ENCODE measurements at places on chromosomes 13 and 19.

GRCh38 chr13:42396501-42396900 is 124.5 kb downstream of the AKAP11 start:
- peak; percentile 36 for ATAC-seq

GRCh38 chr19:54614726-54615125 is 15.6 kb upstream of the LILRB1 start:
- ATAC-seq, result no peak

- ATAC-seq, result no peak
Observed at GRCh38 chr13:110425444-110425780, 118.3 kb downstream of the COL4A2 start.

- ATAC-seq, result no peak
Observed at GRCh38 chr13:51726446-51727193, 77.3 kb downstream of the DHRS12 start.

DNA sequence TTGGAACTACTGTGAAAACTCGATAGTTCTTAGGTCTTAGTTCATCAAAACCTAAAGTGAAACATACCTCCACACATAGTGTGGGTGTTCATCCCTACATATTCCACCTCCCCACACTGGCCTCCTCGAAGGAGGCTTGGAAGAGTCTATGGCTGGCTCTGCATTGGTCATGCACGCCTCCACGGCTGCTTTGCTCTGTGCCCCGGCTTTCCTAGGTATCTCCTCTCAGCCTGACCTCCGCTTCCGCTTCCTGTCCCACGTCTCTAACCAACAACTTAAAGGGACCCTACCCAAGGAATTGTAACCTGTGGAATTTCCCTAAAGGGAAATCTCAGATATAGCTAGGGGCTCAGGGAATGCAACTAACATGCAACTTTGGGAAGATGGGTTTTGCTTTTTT is 79.7 kb upstream of the MBNL2 start:
- no peak for ATAC-seq

DNA sequence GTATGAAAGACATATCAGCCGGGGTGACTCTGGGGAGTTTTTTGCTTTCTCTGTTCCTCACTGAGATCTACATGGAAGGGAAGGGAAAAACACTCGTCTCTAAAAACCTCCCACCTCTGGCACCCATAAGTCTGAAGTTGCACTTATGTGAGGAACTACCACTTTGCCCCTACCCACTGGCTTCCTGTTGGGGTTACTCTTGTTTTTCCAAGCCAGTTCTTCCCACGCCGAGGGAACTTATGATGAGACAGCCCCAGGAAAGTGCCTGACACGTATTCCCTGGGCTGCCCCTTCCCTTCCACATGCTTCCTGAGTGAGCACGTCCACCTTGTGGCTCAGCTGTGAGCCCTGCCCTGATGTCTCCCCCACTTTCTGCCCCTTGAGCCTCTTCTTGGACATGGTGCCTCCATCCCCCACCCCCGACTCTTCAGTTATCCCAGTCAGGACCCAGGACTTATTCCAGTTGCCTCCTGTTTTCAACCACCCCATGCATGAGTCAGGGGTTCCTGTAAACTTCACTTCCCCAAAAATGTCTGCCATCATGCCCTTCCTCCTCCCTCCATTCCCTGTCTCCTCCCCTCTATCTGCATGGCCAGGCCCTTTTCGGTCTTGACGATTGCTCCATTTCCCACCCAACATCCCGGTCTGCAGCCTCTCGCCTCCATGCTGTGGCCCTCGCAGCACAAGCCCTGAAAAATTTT is 5.1 kb upstream of the SIGLEC7 start:
- ATAC-seq, result no peak

DNA sequence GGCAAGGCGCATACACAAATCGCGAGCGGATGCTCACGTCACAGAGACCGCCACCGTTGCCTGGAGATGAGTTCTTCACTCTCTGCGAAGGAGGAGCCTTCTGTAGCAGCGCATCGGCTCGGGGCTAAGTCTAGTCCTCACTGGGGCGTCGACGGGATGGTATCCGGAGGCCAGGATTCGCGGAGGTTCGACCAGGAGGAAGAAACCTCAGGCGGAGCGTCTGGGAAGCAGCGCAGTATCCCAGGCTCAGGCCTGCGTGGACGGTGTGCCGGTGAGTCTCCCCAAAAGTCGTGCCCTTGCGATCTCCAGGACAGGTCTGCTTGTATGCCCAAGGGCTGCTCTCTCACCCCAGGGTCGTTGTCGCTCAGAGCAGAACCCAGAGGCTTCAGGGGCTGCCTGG is 40.4 kb downstream of the ZNF146 start:
- no peak for ATAC-seq
